Erythroblast (primary cell): ENCODE measurements at places on chromosomes 2 and 18.
A peak's percentile ranks its signal among the peaks of the same experiment; 100 is the strongest.

DNA sequence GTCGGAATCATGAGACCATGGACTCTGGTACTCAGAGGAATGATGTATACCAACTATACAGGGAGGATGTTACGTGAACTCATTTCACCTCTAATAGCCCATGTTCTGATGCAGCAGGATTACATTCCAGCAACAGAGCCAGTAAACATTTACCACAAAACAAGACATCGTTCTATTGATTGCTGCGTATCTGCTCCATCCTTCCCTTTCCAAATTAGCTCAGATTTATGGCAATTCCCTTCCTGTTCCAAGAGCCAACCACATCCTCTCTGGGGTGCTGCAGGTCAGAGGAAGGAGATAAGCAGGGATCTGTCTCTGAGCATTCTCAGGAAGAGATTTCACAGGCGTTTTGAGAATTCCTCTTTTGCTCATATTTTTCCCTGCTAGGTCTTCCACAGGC is 98.3 kb downstream of the KLF7 start:
- no peak for DNase-seq

- DNase-seq = no peak
Measured at GRCh38 chr18:80200171-80200931, 47.0 kb downstream of the PARD6G start.

DNA sequence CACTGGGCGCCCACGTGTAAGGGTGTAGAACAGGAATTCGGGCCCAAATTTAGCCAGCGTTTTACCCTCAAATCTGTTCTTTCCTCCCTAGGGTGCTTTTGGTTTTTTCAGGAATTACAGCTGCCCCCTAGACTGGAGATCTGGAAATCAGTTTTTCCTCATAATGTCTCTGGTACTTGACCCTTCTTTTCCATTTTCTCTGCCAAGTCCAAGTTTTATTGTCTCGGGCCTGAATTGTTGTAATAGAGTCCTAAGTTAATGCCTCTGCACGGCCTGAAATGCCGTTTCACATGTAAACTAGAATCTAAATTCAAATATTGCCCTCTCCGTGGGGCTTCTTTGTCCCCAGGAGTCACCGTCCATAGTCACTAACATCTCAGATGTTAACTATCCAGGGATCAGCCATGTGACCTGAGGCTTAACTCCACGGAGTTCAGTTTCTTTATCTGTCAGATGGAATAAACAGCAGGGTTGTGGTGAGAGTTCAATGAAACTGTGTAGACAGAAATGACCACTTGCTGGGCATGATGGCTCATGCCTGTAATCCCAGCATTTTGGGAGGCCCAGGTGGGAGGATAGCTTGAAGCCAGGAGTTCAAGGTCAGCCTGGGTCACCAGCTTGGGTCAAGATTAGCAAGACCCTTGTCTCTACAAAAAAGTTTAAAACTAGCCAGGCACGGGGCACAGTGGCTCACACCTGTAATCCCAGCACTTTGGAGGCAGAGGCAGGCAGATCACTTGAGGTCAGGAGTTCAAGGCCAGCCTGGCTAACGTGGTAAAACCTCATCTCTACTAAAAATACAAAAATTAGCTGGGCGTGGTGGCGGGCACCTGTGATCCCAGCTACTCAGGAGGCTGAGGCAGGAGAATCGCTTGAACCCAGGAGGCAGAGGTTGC is 12.7 kb upstream of the CABLES1 start:
- DNase-seq = no peak

DNA sequence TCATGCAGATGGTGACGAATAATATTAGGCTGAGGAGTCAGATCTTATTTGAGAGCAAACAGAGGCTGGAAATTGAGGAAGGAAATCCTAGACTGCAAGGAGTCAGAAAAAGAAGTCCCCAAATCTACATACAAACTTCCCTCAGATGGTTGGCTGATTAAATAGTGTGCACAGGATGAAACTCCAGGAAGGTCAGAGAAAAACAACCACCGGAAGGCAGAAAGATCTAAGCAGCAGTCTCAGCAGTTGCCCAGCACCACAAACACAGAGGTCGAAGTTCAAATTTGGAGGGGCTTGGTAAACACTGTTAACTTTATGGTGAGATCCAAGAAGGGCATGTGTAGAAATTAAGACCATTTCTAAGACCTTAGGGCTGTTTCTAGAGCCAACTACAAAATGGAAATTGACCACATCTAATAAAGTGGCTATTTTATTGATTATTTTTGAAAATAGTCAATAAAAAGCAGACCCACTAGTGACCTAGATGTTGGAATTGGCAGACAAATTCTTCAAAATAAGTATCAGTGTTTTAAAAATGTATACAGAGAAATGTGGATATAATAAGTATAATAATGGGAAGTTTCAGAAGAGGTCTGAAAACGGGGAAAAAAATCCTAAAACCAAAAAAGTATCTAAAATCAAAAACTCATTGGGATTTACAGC is 134.8 kb downstream of the GALNT1 start:
- DNase-seq = no peak

DNA sequence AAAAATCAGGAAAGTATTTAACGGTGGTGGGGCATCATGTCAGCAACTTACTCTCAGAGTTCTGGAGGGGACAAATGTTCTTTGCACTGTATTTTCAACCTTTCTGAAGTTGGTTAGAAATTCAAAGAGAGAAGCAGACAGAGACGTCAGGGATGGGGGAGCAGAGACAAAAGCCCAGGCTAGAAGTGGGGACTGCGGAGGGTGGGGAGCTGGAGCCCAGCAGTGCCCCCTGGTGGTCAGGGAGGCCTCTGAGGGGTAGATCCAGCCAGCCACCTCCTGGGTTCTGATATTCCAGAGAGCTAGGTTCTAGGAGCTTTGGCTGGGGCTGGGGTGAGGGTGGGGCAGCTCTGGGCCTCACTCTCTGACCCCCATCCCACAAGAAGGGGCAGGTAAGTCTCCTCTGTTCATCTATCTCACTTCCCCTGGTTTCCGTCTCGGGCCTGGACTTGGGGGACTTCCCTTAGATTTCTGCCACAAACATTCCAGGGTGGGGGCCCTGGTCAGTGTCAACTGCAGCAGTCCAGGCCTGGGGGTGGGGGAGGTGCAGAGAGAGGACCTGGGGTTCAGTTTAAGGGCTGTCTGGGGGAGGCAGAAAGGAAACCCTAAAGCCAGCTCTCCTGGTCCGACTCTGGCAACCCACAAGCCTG is 8.9 kb downstream of the TNS1 start:
- DNase-seq = peak; percentile 71

DNA sequence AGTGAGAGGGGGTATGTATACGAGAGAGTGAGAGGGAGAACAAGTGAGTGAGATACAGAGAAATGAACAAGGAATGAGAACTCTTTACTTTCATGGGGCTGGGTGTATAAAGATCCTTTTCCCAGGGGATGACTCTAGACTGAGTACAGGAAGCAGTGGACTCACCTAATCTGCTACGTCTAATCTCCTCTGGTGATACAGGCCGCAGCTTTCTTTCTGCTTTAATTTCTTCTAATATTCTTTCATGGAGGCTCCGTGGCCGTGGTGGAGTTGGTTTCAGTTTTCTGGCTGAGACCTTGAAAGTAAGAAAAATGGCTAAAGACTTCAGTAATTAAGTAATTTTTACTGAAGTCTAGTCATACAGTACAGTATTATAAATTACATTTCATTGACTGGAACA is 85.2 kb downstream of the PRELID3A start:
- DNase-seq = peak; percentile 72

GRCh38 chr2:99689145-99689742 is 199.4 kb upstream of the REV1 start:
- no peak for DNase-seq

GRCh38 chr2:107392241-107392704 is 434.4 kb upstream of the RGPD4 start:
- DNase-seq = no peak

GRCh38 chr18:45349019-45349418 is 266.3 kb upstream of the SLC14A2 start:
- no peak for DNase-seq

DNA sequence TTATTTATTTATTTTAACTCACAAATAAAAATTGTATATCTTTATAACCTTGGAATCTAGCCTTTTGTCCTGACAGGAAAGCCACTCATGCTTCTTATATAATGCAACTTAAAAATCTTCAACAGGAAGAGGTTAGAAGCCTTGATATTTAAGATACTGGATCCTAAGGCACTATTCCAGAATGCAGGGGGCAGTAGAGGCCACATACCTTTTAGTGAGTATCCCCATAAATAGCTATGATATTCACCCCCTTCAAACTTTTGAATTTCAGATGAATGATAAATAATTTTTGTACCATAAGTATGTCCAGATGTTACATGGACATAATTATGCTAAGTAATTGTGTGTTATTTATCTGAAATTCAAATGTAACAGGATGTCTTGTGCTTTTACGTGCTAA is 592.7 kb upstream of the VRK2 start:
- DNase-seq = no peak

DNA sequence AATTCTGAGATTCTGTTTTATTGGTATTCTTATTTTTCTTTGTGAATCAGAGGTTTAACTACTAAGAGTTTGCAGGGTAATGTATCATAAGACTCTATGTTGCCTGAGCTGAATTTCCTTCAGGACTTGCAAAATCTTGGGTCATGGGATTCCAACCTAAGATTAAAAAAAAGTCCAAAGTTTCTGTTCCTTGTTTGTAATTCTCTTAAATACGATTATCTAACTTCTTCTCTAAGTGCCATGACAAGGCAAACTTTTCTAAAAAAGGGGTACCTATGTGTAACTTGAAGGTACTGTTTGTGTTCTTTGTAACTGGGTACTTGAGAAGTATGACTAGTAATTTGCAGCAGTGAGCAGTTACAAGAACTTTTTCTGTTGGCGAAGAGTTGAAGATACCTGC is 181.3 kb upstream of the ZEB2 start:
- DNase-seq = no peak

DNA sequence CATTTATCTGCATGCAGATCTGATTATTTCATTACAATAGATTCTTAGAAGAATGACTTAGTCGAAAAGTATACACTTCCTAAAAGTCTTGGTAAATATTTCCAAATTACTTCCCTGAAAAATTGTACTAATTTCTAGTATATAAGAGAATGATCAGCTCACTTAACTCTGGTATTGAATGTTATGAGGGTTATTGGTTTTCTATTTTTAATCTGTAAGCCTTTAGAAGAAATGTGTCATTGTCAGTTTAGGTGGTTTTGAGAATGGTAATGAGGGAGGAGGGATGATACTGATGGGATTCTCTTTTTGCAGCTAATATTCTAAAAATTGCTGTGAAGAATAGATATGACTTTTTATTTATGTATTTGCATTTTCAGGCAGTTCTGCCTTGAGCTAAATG is 23.9 kb downstream of the MOB4 start:
- DNase-seq = no peak

DNA sequence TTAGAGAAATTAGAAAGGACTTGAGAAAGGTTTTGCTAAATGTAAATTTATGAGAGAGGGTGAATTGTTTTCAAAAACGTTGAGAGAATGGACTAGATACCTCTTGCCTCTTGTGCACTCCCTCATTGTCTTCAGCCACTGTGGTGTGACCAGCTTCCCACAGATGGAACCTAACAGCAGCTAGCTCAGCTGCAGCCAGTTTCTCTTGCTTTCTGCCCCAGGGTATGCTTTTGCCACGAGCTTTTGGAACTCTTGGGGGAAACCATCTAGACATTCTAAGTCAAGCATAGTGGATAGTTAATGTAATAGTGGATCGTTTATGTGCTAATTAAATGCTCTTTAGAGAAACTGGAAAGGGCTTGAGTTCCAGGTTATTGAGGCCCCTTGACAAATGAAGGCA is 288.2 kb downstream of the CTNNA2 start:
- no peak for DNase-seq

DNA sequence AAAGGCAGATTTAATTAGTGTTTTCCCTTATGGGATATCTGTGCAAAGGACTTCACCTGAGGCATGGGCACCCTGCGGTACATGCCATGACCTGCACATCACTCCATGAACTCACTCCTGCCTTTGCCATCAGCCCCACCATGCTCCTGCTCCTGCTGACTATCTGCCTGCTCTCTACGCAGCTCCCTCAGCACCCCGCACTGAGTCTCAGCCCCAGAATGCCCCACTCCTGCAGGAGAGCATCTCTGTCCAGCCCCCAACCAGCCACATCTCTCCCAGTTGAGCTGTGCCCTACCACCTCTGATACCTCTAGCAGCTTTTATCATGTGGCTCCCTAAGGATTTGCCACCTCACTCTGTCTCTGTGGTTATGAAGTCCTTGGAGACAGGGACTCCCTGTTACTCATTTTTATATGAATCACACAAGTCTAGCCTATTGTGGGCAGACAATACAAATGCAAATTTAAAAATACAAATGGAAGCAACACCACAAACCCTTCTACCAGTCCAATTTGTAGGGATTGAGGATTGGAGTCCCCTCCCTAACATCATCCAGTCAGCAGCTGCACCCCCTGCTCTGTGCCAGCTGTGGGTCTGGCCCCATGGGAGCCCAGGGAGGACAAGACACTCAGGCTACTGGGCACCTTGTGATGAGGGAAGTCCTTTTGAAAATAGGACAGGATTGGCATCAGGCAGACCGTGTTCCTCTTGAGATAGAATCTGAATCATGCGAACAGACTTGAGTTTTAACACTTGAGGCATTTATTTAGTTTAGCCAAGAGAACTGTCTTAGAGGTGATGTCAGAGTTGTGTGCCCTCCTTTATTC is 689.6 kb upstream of the HS6ST1 start:
- DNase-seq = no peak

DNA sequence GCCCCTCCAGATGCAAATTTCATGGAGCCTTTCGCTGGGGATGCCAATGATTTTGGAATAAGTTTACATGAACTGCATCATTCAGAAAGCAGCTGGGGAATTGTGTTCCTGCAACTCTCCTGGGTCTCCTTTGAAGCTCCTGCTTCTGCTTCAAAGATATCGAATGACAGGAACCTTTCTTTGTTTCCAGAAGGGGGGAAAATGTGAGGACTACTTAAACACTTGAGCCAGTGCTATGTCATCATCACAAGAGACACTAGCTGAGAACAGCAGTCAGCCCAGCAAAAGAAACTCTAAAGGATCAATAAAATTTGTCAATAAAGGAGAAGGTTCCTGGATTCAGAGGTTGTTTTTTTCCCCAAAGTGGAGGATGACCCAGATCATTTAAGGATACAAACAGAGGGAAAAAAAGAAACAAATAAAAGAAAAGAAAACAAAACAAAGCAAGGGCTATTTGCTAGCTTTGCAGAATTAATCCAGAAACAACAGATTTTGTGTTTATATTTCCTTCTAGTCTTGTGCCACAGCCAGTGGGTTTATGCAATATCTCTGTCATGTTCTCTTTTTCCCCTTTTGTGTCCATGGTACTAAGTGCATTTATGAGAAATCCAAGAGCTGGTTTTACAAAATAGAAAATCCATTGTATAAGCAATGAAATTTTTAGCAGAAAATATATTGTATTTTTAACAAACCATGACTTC is 463.7 kb downstream of the CDH2 start:
- DNase-seq = no peak

GRCh38 chr2:182868054-182868796 is 1.8 kb upstream of the FRZB start:
- DNase-seq = no peak
